ENCODE measurements at places on chromosomes 4 and X.

- DNase-seq: no peak
Measured at GRCh38 chr4:7838136-7838782, 101.4 kb downstream of the AFAP1 start.

- no peak for DNase-seq
Measured at GRCh38 chr4:138224614-138225013, 17.5 kb downstream of the SLC7A11 start.

DNA sequence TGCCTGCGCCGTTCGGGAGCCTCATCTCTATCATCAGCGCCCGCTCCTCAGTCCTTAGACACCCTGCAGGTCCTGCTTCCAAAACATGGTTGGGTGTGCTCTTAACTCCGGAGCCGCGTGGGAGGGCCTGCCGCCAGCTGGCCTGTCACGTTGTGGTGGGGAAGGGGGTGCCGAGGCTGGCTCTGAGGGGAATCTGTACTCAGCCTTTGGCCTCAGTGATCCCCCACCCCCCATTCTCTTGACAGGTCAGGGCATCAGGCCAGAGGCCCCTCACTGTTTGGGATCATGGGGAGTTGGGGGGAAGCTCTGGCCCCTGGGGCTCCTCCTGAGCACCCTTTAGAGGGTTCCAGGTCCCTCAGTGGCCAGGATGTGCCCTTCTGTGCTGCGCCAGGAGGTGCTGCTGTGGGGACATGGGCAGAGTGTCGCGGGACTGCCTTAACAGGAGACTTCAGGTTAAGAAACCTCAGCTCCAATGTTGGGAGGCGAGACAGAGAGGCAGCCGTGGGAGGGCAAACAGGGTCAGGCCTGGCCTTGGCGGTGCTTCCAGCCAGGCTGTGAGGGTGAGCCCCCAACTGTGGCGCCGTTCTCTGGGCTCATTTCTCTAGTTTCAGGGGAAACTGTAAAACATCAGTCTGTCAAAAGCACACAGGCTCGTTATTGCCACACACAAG, 33.5 kb downstream of the TRMT44 start:
- DNase-seq: no peak

DNA sequence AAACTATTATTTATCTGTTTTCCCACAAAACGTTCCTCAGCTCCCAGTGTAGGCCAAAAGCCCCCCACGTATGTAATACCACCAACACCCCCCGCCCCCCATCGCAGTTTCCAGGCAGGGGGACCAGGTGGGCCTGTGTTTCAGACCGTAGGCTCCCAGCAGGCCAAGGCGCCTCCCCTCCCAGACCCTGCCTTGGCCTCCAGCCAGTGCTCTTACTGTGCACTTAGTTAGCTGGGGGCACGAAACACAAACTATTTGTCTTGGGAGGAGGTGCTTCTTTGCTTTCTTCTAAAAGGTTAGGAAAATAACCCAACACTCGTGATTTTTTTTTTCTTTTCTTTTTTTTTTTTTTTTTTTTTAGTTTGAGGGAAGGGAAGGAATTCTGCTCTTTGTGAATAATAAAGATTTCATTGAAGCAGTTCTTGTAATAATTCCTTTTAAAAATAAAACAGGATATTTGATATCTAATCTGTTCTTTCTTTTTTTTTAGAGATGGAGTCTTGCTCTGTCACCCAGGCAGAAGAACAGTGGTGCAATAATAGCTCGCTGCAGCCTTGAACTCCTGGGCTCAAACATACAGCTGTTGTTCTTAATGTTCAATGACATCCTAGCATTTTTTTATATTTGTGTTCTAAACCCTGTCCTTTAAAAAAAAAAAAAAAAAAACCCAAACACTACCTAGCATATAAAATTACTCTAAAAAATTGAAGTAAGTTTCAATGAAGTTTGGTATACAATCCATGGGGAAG, 83.0 kb upstream of the CLDN34 start:
- no peak for DNase-seq

DNA sequence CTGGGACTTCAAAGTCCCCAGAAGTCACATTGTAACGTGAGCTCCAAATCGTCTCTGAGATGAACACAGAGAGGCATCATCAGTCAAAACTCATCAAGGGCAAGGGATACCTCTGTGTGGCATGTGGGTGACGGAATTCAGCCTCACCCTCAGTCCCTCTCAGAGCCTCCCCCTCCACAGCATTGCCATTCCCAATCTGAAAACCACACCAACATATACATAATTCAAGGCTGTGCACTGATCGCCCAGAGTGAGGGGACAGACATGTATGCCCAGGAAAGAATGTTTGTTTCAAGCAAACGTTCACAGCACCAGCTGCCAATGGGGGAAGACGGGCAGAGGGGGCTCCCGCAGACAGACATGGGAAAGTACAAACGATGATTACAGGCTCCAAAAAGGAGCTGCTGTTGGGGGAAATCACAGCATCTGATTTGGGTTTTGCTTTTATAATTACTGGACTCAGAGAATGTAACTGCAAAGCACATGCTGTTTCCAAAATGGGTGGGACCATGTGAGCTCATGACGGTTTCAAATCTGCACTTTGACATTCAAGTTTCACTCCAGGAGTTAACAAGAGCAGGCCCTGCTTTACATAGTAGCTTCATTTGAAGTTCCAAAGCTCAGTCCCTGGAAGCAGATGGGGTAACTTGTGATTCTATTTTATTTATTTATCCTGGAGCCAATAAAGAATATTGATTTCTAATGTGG, 88.3 kb downstream of the CLCN4 start:
- DNase-seq: no peak

- DNase-seq: no peak
Measured at GRCh38 chr4:147788791-147789190, 56.9 kb downstream of the ARHGAP10 start.

Measured in GM12864 (cell line).